ENCODE measurements at places on chromosomes 16 and 17.

DNA sequence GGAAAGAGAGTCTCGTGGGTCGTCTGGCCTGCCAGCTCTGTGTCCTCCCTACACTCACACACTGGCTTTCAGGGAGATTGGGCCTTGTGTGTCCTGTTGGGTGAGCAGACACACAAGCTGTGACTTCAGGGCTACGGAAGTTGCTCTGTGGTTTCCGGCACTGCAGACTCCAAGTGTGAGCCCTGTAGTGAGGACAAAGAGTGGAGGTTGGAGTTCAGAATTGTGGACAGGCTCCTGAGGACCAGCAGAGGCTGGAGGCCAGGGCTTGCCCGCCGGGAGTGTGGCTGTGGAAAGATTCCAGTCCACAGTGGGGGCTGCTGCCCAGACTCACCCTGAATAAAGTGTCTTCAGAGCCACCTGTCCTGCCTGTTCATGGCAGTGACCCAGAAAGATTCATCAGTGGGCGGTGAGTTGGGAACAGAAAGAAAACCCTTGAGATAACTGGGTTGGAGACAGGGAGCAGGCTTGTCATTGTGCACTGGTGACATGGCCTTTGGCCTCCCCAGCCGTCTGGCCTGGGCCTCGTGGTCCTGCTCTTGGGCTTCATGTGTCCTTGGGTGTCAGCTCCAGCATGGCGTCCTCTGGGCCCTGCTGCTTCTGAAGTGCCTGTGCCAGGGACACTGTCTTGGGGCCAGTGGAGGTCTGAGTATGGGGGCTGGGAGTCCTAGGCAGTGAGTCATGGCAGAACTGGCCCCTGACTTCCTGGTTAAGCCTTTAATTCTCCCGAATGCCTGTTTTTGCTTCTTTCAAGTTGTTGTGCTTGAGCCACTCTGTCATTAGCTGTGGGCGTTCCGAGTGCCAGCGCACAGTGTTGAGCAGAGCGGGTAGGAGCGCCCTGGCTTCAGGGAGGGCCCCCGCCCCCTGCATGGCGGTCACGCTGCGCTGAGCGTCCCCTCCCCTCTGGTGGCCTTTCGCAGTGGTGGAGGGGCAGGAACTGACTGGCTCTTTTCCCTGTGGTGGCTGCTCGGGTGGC, 19.9 kb upstream of the ZNF750 start:
- no peak for DNase-seq

DNA sequence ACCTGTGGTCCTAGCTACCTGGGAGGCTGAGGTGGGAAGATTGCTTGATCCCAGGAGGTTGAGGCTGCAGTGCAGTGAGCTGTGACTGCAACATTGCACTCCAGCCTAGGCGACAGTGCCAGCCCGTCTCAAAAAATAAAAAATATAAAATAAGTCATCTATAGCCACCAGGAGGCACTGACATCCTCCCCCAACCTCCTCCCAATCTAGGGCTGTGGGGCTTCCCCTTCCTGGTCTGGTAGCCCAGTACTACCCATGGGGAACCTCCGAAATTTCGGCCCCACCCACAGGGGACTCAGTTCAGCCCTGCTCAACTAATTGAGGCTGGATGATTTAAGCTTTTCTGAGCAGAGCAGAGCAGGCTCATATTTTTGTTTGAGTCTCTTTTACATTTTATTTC, 3.2 kb downstream of the ZSCAN10 start:
- no peak for DNase-seq

GRCh38 chr17:63405741-63406261, 40.3 kb downstream of the CYB561 start:
- peak; percentile 59 for DNase-seq

GRCh38 chr17:37174205-37174604, 201.6 kb upstream of the C17orf78 start:
- DNase-seq, result no peak

GRCh38 chr17:39051001-39051585, 83.9 kb upstream of the FBXO47 start:
- no peak for DNase-seq

- no peak for DNase-seq
Observed at GRCh38 chr17:50477976-50478375, 684 bp upstream of the RSAD1 start.

GRCh38 chr16:47712276-47713224, 251.4 kb downstream of the PHKB start:
- no peak for DNase-seq

GRCh38 chr17:39238311-39238972, 12.7 kb upstream of the STAC2 start:
- no peak for DNase-seq

DNA sequence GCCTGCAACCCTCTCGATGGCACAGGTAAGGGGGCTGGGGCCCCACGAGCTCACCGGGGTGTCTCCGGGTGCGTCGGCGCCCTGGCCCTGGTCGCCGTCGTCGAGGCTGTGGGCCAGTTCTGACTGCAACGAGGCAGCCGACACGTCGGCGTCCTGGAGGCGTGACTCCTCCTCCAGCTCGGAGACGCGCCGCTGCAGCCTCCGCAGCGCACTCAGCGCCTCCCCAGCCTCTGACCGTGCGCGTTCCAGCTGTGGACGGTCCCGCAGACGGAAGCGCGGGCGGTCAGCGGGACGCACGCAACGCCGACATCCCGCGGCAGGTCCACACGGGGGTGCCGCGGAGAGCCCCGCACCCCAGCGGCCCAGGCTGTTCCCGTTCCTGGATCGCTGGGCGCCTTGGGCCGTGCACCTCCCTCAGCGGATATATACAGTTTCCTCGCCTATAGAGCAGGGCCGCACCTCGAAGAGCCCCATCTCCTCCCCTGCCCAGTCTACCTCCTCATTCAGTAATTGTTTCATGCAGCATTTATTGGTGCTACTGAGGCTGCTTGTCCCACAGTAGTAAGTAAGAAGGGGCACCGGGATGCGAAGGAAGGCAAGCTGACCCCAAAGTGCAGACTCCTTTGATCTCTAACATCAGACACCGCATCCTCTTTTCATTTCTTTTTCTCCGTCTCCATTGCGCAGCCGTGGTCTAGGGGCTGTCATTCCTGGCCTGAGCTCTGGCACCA, 5.8 kb downstream of the THOC6 start:
- no peak for DNase-seq

- no peak for DNase-seq
Observed at GRCh38 chr16:23855010-23855409, 19.2 kb downstream of the PRKCB start.

- peak; percentile 19 for DNase-seq
Observed at GRCh38 chr17:67260170-67260987, 15.4 kb upstream of the HELZ start.
